ENCODE measurements at places on chromosomes 11 and 22.

- no peak for DNase-seq
These were observed 105.0 kb downstream of the SHANK2 start for GRCh38 chr11:71147331-71147730.

GRCh38 chr22:45290410-45290936 is 5.7 kb downstream of the UPK3A start:
- DNase-seq, result no peak

- DNase-seq, result no peak
These were observed 280.5 kb downstream of the DDX10 start for GRCh38 chr11:108945341-108945740.

DNA sequence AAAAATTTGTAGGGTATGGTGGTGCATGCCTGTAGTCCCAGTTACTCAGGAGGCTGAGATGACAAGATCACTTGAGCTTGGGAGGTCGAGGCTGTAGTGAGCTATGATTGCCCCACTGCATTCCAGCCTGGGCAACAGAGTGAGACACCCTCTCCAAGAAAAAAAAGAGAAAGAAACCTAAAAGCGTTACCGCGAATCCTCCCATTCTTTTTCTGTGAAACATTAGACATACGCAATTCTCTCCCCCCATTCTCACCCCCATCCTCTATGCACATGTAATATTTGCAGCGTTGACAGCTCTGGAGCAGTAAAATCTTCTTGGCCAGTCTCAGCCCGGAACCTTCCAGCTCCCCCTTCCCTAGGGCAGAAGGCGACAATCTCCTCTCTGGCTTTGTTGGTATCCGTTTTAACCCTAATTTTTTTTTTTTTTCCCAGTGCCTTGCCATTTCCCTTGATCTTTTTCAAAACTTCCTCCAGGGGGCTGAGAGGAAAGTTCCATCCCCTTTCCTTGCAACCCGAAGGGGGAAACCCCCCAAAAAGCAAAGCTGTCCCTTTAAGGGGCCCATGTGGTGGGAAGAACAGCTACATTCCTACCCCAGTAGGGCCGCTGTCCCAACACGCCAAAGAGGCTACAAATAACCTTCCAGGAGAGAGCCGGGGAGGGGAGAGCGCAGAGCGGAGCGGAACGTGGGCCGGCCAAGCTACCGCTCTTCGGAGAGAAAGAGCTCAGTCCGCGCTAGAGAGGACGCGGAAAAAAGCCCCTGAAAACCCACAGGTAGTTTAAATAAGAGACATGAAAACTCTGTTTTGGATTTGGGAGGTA is 1.9 kb downstream of the LRP4 start:
- DNase-seq, result no peak

DNA sequence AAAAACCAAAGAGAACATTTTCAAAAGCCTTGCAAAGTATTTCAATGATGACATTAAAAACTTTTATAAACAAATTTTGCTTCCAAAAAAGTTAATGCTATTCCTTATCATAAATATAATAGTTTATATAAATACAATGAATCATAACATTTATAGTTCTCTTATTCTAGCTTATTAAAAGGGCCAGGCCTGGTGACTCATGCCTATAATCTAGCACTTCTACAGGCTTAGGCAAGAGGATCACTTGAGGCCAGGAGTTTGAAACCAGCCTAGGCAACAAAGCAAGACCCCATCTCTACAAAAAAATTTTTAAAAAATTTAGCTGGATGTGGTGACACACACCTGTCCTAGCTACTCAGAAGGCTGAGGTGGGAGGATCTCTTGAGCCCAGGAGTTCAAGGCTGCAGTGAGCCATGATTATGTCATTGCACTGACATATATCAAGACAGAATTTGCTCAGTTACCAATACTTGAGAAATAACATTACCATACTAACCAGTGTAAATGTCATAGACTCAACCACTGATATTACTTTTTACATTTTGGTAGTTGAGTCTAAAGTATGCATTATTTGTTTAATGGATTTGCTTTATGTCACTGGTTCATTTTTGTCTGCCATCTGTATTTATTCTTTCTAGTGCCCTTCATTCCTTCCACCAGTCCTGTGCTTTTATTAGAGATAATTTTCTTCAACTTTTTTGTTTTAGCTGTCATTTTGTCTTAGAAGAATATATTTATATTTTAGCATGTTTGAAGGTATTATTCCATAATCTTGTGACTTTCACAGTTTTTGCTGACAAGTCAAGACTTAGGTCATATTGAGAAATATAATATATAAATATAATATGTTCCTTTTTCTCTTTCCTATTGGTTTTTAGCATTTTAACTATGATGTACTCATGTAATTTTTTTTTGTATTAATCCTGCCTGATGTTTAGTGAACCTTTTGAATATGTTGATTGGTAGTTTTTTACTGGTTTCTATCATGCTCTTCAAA is 56.2 kb downstream of the CYP2R1 start:
- no peak for DNase-seq

DNA sequence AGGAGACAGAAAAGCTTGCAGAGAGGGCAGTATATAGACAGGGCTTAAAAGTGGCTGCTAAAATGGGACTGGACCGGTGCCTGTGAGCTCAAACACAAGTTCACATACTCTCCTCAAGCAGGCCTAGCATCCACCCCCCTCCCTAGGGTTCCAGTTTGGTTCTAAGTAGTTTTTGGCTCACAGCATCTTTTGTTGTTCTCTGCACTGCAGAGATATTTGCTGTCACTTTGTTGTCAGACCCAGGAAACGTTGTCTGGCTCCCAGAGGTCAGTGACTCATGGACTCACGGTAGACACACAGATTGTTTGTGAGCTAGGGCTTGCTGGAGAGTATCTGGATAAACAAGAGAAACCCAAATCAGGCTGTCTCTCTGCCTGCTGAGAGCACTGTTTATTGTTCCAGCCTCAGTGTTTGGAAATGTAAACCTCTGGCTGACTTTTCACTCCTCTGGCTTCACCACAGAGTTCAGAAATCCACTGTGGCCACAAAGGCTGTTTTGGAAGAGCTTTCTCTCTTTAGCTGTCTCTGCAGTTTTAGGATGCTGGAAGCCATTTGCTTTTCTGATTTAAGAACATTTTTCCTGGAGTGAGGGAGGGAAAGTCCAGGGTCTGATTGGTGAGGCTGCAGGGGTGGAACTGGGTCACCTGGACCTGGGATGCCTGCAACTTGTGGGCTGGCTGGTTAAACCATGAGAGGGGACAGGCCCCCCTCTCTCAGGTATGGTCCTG is 303.7 kb upstream of the PLET1 start:
- DNase-seq, result no peak

DNA sequence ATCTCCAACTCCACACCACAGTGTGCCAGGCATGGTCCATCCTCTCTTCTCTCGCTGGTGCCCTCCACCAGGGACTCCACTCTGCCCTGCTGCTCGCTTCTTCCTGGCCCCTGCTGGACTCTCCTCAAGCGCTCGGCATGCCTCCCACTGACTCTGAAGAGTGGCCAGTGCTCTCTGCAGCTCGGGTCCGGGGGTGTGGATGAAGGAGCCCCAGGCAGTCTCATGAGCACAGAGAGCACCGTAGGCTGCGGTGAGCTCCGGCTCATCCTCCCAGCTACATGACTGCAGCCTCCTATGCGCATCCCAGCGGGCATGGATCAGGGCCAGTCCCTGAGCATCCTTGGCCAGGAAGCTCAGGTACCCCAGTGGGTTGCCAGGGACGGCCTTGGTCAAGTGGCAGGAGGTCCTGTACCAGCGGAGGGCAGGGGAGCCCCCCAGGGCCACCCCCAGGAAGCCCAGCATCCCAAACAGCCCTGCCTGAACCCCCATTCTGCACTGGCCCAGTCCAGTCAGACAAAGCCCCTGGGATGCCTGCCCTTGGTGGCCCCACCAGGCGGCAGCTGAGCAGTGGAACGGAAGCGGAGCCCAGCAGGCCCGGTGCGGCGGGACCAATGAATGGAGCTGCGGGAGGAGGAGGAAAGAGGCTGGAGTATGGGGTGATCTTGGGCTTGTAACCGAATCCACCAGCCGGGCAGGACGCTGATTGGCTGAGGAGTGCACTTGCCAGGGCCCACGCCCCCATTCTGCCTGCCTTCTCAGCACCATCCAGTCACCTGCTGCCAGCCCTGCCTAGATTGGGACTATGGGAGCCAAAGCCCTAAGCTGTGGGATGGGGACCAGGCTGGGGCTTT is at the start of gene PLA2G3:
TSS of gene PLA2G3 (minus strand) at position 643 of the 851 bp plus-strand sequence. CDS start at position 489, 154 bp downstream.
- no peak for DNase-seq

DNA sequence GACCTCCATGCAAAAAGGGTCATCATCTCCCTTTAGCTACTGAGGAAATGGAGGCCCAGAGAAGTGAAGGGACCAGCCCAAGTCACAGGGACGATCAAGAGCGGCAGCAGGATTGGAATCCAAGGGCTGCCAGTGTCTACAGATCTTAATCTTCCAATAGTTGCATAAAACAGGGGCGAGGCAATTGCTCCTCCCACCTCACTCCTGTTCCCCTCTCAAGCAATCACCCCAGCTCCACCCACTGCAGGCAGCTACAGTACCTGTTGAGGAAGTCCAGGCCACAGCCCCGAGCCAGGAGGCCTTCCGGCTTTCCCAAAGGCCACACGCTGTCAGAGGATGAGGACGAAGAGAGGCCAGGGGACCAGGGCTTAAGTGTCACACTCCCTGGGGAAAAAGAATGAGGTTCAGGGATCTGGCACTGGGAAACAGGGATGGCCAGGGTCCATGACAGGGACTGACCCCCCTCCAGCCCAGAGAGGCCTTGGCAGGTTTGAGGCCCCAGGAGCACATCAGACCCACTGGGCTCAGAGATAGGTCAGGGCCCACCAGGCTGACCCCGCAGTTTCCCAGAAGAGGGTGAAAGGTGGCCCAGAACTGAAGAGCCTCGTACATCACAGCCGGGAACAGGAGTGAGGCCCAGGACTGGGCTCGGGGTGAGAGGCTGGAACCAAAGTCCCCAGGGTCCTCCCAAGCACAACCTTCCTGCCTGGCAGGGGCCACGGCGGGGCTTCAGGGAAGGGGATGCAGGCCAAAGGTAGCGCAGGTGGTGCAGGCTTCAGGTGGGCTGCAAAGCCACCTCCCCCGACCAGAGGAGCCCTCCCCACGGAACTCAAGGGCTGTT is 16.4 kb upstream of the MFNG start:
- DNase-seq, result no peak

DNA sequence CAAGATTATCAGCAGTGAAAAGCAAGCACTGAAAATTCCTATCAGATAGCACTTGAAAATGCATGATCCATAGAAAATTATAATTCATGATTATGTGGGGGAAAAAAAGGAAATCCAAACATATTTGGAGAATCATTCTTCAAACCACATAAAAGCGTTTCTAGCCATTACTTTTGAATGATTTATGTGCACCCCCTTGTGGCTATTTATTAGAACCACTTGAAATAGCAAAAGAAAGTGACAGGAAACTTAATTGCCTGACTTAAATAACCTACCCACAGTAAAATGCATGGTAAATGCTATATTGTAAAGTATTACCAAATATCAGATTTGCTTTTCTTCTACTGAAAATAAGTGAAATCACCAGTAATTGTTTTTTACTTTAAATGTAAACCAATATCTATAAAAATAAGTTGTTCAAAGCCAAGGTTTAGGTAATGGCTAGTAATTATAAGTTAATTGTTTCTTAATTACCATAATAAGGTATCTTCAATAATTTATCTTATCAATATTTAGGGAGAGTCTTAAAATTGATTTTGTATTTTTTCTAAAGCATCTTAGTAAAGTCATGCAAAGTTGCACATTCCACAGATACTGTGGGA is 168.5 kb downstream of the ARHGAP42 start:
- no peak for DNase-seq

DNA sequence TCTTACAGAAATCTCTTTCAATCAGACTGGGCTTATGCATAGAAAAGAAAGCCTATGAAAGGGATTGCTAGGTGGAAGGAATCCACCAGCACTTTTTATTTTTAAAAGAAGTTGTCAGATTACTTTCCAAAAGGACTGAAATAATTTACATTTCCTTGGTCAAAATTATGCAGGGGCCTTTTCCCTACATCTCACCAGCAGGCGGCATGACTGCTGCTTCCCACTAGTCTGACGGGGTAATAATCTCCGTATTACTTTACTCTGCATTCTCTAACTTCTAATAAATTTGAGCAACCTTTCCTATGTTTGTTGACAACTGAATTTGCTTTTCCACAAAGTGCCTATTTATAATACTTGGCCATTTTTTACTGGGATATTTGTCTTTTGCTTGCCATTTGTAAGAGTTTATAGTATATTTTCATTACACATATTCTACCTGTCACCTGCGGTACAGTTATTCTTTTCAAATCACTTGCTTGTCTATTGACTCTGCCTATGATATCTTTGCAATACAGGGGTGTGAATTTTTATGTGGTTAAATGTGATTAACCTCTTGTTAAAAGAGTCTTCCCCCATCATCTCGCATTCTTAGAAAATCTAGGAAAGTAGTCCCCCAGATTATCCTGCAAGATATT is 51.9 kb upstream of the USP47 start:
- no peak for DNase-seq

- DNase-seq, result no peak
These were observed 216.2 kb upstream of the ARHGAP20 start for GRCh38 chr11:110928391-110928790.

DNA sequence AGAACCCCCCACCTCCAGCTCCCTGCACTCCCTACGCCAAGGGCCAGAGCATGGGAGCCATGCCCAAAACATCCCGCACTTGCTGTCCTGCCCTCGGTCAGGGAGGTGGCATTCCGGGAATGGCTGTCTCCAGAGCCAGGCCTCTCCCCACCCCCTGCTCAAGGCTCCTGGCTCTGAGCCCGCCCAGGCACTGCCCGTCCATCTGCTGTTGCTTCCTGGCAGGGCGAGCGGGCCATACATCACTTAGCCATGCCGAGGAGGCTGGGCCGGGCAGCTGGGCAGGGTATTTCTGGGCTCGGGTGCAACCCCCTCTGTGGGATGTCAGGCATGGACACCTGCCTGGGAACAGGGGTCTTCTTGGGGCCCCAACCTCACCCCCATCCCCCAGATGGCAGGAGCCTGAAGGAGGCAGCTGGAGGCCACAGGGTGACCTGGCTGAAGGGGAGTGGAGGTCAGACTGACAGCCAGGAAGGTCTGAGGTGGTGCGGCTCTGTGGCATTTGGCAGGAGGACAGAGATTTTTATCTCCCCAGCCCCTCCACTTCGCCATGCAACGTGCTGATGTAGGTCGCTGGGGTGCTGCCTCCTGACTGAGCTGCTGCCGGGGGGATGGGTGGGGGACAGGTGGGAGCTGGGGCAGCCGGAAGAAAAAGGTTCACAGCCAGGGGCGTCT is 8.7 kb upstream of the CABP7 start:
- no peak for DNase-seq

- peak; percentile 23 for DNase-seq
These were observed 215.0 kb upstream of the CTSC start for GRCh38 chr11:88552379-88553062.

GRCh38 chr11:65473278-65473860 is 25.5 kb upstream of the MALAT1 start:
- DNase-seq, result no peak
